ENCODE measurements at places on chromosomes 2 and 18.

DNA sequence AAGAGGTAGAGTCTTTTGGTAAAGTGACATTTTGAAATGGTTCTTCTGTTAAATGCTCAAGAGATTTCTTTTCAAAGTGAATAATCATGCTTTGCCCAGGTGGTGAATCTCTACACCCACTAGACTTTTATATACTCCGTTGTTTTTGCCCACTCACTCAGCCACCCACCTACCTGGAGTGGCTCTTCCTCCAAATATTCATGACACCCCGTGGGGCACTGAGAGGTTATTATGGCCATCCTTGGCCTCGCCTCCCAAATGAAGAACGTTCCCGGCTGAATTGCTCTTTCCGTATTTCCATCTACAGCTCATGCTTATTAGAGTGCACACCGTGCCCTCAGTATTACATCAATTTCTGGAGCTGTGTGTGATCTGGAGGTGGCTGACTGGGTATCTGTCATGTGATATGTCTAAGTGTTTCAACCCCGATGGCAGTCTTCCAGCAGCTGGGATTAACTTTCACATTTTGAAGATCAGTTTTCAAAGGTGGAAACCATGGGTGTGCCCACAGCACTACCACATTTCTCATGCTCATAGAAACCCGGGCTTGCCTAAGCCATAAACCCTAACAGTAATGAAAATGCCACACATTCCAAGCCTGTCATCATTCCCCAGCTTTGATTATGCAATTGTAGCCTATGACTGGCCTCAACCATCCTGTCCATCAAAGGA, 406.6 kb upstream of the MMADHC start:
- peak; percentile 80 for DNase-seq

- DNase-seq: no peak
These were observed 70.9 kb downstream of the NFATC1 start for GRCh38 chr18:79466591-79466990.

GRCh38 chr18:80204142-80204541, 43.2 kb downstream of the PARD6G start:
- DNase-seq: no peak

GRCh38 chr18:12571630-12572029, 86.3 kb downstream of the SPIRE1 start:
- DNase-seq: no peak

Data from GM04504 (cell line).